Epithelial cell of proximal tubule (primary cell): ENCODE measurements at places on chromosomes 1 and 21. TPM values are rescaled to one million over a fixed set of nuclear protein-coding genes. Genes with fewer than 3 reads are reported as not detected.

DNA sequence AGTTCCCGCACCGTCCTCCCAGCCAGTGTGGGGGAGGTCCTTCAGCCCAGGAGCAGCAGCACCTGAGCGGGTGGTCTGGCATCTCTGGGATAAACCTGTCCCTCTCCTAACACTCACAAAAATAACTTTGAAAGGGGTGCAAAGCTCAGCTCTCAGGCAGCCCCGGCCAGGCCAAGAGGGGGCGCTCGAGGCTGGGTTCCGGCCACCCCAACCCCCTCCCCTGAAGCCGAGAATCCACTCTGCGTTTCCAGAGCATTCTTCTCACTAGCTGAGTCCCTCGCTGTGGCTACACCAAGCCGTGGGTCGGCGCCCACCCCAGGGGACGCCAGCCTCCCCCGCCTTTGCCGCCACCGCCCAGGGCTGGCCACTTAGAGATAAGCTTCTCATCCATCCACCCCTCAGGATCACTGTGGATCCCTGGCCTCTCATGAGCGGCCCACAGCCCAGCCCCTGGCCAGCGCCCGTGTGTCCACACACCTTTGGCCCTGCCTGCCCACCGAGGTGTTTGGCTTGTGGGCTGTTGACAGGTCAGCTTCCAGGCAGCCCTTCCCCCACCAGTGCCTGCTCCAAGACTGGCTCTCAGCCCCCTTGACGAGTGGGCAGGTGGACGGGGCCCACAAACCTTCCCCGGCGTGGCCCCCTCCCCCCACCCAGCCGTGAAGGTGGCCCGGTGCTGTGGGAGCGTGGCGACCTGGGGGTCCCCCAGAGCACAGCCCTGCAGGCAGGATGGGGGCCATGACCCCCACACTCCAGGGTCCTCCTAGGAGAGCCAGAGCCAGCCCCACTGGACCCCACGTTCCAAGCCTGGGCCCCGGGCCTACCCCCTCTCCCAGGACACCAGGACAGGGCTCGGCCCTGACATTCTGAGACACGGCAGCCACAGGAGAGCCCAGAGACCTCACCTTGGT is 1.9 kb downstream of the FTCD start:
- DNase-seq, result no peak

- DNase-seq, result no peak
These were observed 53.1 kb downstream of the NAV1 start for GRCh38 chr1:201591981-201592380.

- no peak for DNase-seq
These were observed 149.2 kb downstream of the ACTL8 start for GRCh38 chr1:17904290-17904689.

- DNase-seq, result peak; percentile 80
These were observed 276.9 kb downstream of the VAV3 start for GRCh38 chr1:107687849-107688753.

DNA sequence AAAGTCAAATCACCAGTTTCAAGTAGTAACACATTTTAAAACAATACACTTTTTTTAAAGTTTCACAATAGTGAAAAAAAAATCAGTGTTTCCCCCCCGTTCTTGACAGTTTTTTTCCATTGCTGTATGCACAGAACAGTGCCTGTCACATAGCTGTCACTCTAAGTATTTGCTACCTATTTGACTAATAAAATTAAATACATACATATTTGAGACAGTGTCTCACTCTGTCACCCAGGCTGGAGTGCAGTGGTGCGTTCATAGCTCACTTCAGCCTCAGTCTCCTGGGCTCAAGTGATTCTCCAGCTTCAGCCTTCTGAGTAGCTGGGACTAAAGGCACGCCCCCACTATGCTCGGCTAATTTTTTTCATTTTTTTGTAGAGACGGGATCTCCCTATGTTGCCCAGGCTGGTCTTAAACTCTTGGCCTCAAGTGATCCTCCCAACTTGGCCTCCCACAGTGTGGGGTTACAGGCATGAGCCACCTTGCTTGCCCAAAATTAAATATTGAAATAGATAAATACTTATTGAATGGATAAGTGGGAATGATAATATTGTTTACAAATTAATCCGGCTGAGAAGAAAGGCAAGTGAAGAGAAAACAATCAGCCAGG is 12.6 kb upstream of the RHBG start:
- no peak for DNase-seq

- DNase-seq, result no peak
These were observed 49.0 kb upstream of the NADK start for GRCh38 chr1:1827089-1827848.

DNA sequence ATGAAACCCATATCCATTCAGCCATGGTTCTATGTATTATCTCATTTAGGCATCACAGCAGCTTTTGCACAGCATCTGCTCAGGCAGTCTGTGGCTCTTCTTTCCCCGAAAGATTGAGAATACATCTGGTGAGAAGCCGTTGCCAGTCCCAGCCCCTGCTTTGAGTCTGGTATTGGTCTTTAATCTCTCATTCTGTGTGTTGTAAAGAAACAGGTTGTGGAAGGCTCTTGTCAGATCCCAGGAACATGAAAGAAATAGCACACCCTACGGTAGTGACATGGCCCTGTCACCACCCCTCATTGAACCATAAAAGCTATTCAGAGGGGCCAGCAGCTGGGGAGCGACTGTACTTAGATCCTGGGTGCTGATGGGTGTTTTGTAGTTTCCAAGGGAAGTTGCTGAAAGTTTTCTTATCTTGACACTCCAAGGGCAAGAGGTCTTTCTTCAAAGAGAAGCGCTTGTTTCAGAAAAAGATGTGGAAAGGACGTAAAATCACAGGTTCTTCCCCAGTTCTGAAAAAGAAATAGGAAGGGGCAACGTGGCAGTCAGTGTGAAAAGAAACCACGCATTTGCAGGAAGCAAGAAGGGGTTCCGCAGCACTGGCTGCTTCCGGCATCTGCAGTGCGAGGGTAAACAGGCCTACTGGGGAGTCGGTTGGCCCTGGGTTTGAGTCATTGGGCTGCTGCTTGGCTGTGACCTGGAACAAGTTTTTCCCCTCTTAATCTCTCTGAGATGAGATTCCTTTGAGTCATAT is 145.0 kb downstream of the DHRS3 start:
- DNase-seq, result no peak

Gene GSTM1
- not detected in 2 replicates for total RNA-seq

Gene CAPN9
- total RNA-seq, result not detected in 2 replicates

DNA sequence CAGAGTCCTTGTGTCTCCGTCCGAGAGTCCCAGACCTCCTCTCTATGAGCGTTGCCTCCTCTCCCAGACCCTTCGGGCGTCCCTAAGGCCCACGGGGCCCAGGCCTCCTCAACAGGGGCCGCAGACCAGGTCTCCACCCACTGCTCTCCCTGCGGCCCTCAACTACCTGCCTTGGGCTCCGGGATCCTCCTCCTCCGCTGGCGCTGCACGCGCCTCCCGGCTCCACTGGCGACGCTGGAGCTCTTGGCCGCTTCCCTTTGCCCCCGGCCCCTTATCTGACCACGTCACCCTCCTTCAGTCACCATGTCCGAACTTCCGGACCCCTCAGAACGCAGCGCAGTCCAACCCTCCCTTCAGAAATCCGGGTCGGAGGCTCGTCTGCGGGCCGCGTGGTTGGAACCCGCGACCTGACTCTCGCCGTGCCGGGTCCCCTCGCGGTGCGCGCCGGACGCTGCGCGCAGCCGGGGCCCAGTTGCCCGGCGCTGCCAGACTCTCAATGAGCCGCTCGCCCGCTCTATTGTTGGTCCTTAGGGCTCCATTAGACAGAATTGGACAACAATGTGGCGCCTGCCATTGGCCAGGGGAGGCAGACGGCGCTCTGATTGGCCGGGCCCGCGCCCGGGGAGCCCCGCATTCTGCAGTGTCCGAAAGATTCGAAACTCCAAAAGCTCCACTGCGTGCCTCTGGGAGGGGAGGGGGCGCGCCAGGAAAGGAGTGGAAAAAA is at the start of gene DMRTA2:
TSS of gene DMRTA2 (minus strand) at position 498 of the 724 bp plus-strand sequence. CDS start 1,907 bp downstream, outside the sequence.
- DNase-seq, result no peak

DNA sequence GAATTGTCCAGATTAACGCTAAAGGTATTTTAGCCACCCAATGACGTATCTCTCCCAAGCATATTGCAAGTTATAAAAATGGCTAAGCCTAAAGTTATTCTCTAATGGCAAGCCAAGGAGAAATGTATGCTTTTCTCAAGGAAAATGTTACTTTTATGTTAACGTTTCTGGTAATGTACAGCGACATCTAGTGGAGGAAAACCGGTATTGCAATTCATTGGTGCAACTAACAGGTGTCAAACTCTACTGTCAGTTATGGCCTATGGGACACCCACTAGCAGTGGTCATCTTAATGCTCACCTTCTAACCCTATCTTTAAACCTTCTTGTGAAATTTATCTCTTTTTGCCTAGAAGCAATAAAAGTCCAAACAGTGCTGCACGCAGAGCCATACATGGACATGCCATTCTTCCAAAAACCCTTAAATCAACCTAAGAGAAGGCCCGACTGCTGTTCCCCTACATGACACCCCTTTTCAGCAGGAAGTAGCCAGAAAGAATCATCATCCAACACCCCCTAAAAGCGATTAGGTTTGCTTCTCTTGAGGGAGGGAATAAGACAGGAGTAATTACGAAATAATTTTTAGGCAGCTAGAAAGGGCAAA is 68.7 kb upstream of the LRIF1 start:
- no peak for DNase-seq

DNA sequence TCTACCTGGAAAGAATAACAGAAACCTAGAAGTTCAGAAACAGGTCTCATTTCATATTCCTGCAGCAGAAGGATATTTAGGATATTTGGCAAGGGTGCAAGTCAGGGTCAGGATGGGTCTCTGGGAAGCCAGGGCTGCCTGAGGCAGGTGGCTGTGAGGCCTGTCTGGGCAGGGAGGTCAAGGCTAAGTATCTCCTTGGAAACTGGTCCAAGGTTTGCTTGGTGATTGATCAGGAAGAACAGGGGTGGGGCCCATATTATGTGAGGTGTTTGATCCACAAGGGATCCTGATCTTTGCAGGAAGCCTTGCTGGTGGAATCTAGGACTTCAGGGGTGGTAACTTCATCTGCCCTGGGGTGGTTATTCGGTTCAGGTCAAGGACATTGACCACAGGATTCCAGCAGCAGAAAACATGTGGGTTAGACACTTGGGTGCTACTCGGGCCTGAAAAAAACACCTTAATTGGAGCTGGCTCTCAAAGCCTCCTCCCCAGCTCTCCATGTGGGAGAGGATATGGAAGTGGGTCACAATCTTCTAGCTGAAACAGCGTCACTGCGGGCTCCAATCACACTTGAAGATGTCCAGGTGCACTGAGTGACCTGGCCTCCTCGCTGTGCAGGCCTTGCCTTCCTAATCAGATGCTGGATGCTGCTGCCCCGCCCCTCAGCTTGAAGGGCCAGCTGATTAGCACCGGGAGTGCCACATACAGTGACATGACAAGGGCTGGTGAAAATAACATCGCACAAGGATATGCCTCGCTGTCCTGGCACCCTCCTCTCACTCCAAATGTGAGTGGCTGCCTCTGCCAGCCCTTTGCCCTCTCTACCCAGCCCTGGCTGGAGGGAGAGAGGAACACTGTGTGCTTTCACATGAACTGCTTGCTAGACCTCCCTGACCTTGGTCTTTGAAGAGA is 8.7 kb downstream of the CTNNBIP1 start:
- DNase-seq, result no peak

- DNase-seq, result no peak
These were observed 213.1 kb downstream of the PCP4 start for GRCh38 chr21:40080385-40080784.

- no peak for DNase-seq
These were observed 205.0 kb downstream of the GPR52 start for GRCh38 chr1:174652569-174653280.

Gene UTS2
- total RNA-seq, result not detected in 2 replicates

Gene OR2AJ1
- not detected in 2 replicates for total RNA-seq

Gene FCRL6
- total RNA-seq, result not detected in 2 replicates

Gene POLR3C
- total RNA-seq, result 44.3 and 49.2 TPM in 2 replicates

DNA sequence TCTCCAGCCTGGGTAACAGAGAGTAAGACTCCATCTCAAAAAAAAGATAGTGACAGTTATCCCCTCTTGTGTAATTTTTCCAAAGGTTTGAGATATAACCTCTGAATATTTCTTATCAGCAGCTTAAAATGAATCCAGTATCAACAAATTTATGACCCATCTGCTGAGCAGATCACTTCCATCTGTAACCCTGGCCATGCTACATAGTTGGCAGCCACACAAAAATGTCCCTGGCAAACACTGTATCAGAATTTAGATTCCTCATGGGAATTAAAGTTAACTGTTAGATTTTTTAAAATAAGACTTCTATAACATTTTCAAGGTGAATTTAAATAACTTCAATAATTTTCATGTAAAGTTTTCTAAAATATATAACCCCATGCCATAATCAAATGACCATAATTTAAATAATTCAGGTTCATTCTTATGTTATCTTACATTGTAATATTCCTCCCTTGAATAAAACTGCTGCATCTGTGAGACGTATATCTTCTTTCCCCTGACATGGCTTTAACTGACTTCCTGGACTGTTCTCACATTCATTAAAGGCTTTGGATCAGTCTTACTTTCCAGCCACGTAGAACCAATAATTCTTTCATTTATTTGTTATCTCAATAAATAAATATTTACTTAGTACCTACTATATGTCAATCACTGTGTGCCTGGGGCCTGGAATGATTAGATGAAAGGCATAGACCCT is 5.3 kb upstream of the PRPF38B start:
- no peak for DNase-seq

Gene PLPPR4
- total RNA-seq, result 0.12 TPM in 1 of 2 replicates, not detected in the other

GRCh38 chr21:17690078-17690494 is 77.4 kb upstream of the BTG3 start:
- no peak for DNase-seq

DNA sequence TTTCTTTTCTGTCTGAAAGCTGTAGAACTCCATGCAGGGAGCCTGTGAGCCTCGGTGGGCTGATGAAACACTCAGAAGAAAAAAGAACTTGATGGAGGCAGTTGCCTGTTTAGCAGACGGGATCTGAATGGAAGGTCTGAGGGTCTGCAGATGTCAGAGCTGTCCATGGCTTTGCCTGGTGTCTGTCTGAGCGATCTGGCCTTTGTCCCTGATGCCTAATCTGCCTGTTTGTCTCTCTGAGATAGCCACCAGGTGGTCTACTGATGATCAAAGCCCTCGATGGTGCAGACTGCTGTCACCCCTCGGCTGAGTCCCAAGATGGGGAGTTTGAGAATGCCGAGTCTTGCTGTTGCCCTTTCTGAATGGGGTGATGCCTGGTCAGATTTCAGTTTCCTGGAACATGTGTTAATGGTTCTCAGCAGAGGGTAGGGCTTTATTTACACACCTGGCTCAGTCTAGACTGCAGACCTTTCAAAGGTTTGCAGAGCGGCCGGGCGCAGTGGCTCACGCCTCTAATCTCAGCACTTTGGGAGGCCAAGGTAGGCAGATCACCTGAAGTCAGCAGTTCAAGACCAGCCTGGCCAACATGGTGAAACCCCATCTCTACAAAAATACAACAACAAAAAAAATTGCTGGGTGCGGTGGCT is 90.4 kb downstream of the KIF26B start:
- no peak for DNase-seq

Gene CAPN8
- not detected in 2 replicates for total RNA-seq

DNA sequence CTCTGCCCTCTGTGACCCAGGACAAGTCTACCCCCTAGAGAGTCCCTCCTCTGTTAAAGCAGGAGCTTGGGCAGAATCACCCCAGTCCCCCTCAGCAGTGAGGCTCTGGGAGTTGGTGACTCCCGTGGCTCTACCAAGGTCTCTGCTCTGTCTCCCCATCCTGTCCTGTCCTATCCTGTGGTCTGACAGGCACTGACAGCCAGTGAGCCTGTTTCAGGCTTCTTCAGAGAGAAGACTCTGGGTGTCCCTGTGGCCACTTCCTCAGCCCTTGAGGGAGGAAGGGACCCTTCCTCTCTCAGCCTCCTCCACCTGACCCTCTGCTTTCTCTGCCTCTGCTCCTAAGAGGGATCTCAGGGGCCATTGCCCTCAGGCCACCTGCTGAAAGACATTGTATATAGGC is 148.7 kb downstream of the FCRL5 start:
- no peak for DNase-seq

GRCh38 chr1:192700834-192701271 is 64.9 kb downstream of the RGS13 start:
- peak; percentile 59 for DNase-seq

- no peak for DNase-seq
These were observed 59.4 kb upstream of the SERBP1 start for GRCh38 chr1:67489643-67490042.
